ENCODE measurements at places on chromosomes 6 and 20.

DNA sequence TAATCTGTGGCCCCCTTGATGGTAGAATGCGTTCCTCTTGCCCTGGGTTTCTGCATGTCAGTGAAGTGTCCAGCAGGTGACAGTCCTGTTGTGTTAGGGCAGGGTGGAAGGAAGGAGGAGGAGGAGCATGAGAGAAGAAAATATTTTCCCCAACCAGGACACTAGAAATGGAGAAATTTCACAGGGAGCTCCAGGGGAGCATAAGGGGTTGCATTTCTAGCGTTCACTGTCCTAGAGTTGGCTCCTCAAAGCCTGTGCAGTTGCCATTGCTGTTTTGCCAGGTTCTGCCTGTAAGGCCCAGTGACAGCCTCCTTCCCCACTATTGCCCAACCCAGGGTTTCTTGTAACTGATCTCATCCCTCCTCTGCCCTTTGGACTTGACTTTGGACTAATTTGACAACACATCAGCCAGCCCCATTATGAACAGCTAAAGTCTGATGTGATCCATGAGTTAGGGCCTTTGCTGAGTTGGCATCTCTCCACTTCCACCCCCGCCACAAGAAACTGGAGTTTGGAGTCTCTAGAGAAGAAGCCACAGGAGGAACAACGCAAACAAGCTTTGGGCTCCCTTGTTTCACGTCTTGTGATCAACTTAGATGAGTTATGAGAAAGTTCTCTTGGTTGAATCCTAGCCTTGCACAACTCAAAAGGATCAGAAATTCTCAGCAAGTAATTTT lies 14.0 kb upstream of the FAM50B start:
- DNase-seq = no peak

GRCh38 chr20:61253264-61253639 lies 1.2 kb downstream of the CDH4 start:
- no peak for DNase-seq

- no peak for DNase-seq
Observed at GRCh38 chr20:2694008-2694471, 1.5 kb downstream of the EBF4 start.

- no peak for DNase-seq
Observed at GRCh38 chr20:10453241-10453640, 18.1 kb downstream of the SLX4IP start.

- no peak for DNase-seq
Observed at GRCh38 chr20:5602346-5602745, 147.9 kb upstream of the SHLD1 start.

- DNase-seq = no peak
Observed at GRCh38 chr6:151196555-151196954, 43.2 kb upstream of the AKAP12 start.

- no peak for DNase-seq
Observed at GRCh38 chr20:2140561-2140960, 38.9 kb downstream of the STK35 start.

All from activated T-helper 9 cell treated with anti-CD3 and anti-CD28 coated beads, Interleukin-2, amount 50 U/mL, for 16 hours (primary cell).